Uterus (tissue), 4 donors: ENCODE measurements at places on chromosomes 7 and 10.

DNA sequence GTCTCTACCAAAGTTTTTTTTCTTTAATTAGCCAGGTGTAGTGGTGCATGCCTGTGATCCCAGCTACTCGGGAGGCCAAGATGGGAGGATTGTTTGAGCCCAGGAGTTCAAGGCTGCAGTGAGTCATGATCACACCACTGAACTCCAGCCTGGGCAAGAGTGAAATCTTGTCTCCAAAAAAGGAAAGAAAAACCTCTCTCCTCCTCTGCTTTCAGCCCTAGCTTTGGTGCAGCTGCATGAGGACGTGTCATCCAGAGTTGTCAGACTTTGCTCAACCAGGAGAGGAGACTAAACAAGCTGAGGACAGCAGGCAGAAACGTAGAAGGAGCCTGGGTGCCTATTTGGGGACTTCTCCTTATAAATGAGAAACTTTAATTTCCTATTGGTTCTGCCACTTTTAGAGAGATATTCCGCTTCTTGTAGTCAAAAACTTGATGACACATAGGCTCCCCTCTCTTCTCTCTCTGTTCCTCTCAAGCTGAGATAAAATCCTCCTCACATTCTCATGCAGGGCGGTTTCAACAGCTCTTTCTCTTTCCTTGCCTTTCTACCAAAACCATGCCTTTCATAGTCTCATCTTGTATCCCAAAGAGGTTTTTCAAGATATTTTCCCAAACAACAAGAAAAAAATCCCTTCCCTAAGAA, 205.4 kb downstream of the ARHGAP12 start:
- no peak for DNase-seq

DNA sequence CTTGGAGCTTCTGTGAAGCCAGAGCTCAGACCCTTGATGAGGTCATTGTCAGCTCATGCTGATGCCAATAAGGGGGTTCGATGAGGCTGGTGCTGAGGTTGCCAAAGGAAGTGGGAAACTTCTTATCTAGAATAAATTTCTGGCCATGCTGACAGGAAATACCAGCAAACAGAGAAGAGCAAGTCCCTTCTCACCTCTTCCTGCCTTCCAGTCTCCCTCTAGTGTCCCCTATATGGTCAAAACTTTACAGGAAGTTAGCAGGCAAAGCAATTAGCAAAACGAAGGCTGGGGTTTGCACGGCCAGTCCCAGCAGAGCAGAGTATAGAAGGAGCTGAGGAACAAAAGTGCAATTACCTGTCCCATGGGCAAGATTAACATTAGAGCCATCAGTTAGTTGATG, 15.1 kb upstream of the NEUROG3 start:
- DNase-seq, result no peak

DNA sequence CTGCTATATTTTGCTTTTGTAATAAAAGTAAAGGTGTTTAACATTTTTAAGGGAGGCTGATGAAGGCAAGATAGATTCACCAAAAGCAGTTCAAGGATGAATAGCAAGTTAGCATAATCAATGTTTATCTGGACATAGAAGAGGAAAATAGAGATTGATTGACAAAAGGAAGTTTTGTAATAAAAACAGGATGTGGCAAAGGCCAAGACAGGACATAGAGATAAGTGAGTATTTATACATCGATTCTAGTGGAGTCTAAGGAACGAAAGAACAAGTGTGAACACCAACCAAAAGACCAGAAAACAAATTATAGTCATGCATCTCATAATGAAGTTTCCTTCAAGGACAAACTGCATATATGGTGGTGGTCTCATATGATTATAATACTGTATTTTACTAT, 123.8 kb downstream of the CCDC71L start:
- DNase-seq, result no peak

- no peak for DNase-seq
These were observed 129.8 kb upstream of the TMEM229A start for GRCh38 chr7:124162667-124163066.

- no peak for DNase-seq
These were observed 9.7 kb upstream of the RASSF4 start for GRCh38 chr10:44949915-44950314.

- no peak for DNase-seq
These were observed 377.6 kb downstream of the POM121L12 start for GRCh38 chr7:53413021-53413420.

- no peak for DNase-seq
These were observed 133.1 kb downstream of the SNX13 start for GRCh38 chr7:17807242-17807641.

DNA sequence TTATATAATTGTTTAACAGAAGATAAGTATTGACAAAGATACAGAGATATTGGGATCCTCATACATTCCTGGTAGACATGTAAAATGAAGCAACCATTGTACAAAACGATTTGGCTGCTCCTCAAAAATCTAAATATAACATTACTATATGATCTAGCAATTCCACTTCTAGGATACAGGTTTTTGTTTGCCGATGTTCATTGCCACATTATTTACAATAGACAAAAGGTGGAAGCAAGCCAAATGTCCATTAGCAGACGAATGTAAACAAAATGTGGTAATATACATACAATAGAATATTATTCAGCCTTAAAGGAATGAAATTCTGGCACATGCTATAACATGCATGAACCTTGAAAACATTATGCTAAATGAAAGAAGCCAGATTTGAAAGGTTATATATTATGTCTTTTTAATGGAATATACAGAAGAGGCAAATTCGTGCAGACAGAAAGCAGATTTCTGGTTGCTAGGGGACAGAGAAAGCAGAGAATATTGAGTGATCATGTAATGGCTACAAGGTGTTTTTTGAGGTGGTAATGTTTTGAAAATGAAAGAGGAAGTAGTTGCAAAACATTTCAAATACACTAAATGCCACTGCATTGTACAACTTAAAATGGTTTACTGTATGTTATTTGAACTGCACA, 44.9 kb downstream of the POLR1F start:
- DNase-seq, result no peak

DNA sequence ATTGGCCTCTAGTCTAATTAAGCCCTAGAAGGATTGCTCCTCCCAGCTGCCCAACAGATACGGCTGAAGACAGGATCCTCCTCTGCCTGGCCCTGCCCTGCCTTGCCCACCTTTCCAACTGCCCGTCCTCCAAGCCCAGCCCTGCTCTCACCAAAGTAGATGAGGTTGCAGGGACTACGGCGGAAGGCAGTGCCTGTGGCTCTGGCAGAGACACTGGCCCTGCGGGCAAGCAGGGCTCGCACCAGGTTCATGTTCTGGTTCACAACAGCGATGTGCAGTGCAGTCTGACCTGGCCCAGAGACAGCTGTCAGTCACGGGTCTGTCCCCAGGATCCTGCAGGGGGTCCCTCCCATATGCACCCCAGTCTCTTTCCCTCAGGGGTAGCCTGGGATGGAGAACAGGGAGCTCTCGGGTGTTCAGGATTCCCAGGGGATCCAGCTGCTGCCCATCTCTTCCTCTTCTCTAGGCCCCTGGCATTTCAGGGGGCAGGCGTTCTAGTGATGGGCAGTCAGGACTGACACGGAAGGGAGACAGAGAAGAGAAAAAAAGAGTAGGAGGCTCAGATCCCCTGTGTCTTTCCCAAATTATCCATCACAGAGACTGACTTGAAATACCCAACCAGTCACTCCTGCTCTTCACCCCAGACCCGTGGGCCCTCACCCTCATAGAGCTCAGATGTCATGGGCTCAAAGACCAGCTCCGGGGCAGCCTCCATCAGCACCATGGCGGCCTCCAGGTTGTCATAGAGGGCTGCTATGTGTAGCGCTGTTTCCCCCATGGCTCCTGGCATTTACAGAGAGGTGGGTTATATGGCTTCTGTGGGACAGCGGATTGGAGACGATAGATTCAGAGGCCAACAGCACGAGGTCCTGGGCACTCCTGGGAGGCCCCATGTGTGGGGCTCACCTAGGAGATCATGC, 8.3 kb downstream of the TRPV6 start:
- DNase-seq, result no peak

DNA sequence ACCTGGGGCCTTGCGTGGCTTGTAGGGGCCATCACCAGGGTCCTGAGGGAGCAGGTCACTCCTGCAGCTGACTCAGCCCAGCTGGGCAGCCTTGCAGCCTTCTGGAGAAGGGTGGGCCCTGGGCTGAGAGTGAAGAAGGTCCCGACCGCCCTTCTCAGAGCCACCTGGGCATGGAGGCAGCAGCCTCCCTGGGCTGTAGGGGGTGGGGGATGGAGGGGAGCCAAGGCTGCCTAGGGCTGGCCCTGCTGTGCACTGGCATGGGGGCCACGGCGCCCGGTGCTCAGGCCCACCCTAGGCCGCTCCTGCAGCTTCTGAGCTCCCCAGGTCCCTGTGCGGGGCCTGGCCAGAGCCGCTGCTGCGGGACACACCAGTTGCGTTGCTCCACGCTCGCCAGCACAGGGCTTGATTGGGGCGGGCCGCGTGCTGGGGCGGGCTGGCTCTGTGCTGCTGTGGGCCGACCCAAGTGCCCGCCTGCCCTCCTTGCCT, 63.6 kb upstream of the NKX6-2 start:
- DNase-seq, result peak; percentile 6

DNA sequence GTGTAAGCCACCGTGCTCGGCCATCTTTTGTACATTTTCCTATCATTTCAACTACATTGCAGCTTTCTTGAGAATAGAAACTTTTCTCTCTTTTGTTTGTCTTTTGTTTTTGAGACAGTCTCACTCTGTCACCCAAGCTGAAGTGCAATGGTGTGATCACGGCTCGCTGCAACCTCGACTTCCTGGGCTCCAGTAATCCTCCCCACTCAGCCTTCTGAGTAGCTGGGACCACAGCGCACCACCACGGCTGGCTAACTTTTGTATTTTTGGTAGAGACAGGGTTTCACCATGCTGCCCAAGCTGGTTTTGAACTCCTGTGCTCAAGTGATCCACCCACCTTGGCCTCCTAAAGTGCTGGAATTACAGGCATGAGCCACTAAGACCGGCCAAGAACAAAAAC, 31.3 kb upstream of the DAGLB start:
- DNase-seq, result no peak

GRCh38 chr7:40232242-40232893, 97.6 kb downstream of the SUGCT start:
- DNase-seq, result no peak

DNA sequence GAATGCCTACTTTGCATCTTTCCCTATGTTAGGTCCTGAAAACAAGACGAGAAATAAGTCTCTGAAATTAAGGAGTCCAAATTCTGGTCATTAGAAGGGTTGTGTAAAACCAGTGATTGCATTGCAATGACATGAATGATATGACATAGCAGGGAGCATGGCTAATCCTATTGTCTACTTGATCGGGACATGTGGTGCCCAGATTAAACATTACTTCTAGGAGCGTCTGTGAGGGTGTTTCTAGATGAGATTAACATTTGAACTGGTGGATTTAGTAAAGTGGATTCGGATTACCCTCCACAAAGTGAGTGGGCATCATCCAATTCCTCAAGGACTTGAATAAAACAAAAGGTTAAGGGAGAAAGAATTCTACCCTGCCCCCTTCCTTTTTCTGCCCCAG, 434.9 kb upstream of the KLF6 start:
- no peak for DNase-seq

DNA sequence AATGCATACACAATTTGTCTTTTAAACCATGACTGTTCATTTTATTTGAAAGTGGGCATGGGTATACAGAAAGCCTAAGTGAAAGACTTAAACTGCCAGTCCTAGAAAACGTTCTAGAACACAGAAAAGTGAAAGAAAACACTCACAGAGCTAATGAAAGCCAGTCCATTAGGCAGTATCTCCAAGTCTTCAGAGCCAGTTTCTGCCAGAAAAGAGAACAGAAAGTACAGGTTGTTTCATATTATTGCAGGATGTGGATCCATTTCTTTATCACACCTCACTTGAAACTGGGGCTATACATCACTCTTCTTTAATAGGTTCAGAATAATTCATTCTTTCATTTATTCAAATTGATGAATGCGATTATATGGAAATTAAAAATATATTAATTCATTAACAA, 7.7 kb downstream of the PON1 start:
- DNase-seq, result no peak

GRCh38 chr10:74307061-74307651, 156.1 kb downstream of the ADK start:
- DNase-seq, result no peak

DNA sequence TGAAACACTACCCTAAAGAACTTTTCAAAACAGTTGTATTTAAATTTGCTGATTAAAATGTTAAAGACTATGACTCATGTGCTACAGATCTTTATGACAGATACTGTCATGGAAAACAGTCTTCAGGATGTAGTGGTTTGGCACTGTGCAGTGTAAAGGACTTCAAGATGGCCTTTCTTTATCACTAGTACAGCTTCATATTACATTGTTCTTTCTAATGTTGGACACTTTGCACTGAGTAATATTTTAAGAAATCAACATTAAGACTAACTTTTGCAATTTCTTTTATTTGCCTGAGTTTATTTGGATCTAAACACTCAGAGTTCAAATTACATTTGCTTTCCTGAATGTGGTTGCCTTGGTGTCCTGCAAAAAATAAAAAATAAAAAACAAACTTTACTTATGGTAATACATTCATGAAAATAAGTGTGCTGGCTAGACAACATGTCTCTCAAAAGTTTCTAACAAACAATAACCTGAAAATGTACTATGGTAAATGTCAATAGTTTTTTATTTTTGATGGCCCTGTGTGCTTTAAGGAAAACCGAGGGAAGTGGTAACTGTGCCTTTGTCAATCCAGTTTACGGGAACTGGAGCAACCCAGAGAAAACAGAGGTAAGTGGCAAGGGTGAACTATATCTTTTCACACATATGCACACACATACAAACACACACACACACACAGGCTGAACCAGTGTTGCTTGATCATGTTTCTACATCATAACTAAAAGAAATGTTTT, 85.9 kb upstream of the PLXDC2 start:
- no peak for DNase-seq

- DNase-seq, result no peak
These were observed 38.4 kb downstream of the TWIST1 start for GRCh38 chr7:19079066-19079465.

DNA sequence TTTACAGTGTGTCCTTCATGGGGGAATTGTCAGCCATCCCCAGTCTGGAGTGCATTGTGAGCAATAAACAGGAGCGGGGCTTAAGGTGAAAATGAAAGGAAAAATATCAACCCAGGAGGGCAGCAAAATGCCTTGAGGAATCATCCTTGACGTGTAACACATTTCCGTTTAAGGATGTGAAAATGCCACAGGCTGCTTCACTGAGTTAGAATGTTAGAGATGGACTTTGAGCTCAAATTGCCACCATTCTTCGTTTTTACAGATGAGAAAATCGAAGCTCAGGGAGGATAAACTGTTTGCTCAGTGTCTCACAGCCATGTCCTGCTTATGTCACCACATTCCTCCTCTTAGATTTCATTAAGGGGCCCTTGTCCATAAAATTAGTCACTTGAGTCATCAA, 23.1 kb downstream of the SORCS3 start:
- DNase-seq, result no peak

DNA sequence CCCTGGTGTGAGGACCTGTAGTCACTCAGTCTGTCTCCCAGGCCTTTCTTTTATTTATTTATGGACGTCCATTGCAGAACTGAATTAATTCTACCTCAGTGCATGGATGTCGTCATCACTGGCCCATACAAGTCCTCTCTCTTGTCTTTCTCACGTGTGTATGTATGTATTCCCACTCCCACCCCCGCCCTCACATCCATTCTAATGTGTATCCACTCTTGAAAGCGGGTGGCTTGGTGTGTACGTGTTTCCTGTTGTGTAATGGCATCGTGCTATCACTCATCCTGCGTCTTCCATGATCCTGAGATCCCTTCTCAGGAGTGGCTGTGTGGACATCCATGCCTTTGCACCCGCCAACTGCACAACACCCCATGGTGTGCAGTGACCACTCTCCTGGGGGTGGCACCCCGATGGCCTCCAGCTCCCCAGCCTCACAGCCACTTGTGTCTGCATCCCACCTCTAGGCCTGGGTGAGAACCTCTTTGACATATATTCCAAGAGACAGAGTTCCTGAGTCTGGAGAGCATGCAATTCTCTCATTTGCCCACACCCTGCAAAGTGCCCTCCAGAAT, 3.0 kb upstream of the AOC1 start:
- no peak for DNase-seq
